ENCODE measurements at places on chromosomes 12 and 14.
A peak's percentile ranks its signal among the peaks of the same experiment; 100 is the strongest.

GRCh38 chr12:103909811-103910210 lies 20.4 kb upstream of the HSP90B1 start:
- DNase-seq, result no peak

DNA sequence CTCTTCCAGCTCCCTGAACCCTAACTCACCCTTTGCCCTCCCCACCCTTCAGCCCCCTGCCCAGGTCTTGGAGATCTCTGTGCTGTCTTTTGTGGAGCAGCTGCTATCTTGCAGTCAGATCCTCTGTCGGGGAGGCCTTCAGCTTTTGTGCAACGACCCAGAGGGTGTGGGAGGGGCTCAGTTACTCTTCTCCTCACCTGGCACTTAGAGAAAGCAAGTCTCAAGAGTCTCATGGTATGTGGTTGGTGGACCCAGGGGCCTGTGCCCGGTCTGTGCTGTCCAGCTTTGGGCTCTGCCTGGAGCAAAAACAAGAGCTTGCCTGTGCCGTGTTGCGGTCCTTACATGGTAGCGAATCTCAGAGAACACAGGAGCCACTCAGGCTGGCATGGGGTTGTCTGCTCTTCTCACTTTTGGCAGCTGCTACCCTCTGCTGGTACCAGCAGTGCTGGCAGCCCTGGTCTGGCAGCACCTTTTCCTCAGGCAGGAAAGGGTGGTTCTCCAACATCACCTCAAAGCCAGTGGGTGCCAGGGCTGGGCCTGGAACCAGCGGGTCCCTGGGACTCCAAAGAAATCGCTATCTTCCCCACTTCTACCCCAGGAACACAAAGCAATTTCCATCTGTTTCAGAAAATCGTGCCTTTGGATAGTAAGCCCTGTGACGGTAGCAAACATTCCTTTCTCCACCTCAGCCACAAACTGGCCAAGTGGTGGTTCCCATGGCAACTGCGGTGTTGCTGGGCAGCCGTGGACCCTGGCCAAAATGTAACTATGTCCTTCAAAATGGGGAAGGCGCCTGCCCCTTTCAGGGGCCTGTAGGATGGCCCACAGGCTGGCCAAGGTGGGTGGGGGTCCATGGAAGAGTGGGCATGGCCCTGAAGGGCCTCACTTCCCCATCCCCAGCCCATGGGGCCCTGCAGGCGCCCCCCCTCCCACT lies 90.0 kb downstream of the RIN3 start:
- no peak for DNase-seq

GRCh38 chr14:56199095-56199981 lies 81.1 kb downstream of the PELI2 start:
- no peak for DNase-seq

DNA sequence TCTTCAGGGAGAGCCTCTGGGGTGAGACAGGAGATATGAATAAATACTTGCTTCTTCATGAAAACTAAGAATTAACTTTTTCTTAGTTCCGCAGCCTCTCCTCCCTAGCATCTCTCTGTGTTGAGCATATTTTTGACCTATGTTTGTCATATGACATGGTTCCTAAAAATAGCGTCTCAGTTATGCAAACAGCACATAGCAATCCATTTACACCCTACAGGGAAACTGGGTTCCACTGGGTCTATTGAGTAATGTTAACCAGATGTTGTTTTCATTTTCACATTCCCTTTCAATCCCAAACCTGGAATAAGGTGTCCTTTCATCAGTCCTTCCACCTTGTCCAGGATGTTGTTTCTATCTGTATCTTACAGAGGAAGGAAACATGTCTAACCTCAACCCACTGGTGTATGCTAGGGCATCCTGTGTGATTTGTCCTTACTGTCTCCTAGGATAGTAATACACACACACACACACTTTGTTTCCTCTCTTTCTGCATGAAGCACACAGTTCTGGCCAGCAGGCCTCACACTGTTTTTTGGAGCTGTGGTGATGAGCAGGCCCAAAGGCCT lies 1543.5 kb downstream of the AACS start:
- DNase-seq, result no peak

- DNase-seq, result no peak
These were observed 33.7 kb downstream of the PRKD1 start for GRCh38 chr14:29893989-29894388.

GRCh38 chr14:90440021-90440451 lies 43.2 kb downstream of the CALM1 start:
- no peak for DNase-seq

GRCh38 chr12:109352184-109352583 lies 4.5 kb downstream of the MYO1H start:
- DNase-seq, result no peak

GRCh38 chr12:113365639-113366395 lies 7.4 kb downstream of the PLBD2 start:
- no peak for DNase-seq

DNA sequence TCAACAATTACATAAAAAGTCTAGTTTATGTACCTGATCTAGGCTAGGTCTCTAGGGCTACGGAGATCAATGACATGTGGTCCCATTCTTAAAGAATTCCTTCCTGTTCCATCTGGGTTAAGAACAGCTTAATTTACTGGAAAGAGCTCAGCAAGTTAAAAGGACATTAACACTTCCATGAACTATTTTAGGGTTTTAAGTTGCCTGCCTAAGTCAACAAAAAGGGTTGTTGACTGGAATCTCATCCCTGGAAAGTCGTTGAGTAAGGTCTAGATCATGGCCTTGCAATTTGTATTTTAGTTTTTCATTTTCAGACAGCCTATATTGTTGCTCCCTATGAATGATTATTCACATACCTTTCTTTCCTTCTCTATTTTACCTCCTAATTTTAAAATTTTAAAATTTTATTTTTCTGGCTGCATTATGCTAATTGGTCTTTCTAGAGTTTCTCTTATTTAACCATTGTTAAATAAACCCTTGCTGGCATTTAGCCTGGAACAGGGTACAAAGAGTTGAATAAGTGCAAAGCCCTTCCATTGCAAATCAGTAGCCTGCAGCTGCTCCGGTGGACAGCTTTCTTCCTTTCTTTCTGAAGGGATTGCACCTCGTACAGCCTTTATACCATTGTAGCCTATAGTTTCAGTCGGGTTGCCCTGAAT lies 66.3 kb downstream of the VRK1 start:
- no peak for DNase-seq

- DNase-seq, result no peak
These were observed 1.2 kb downstream of the VWF start for GRCh38 chr12:6123258-6123657.

- DNase-seq, result no peak
These were observed 41.5 kb upstream of the CCDC60 start for GRCh38 chr12:119292893-119293630.

DNA sequence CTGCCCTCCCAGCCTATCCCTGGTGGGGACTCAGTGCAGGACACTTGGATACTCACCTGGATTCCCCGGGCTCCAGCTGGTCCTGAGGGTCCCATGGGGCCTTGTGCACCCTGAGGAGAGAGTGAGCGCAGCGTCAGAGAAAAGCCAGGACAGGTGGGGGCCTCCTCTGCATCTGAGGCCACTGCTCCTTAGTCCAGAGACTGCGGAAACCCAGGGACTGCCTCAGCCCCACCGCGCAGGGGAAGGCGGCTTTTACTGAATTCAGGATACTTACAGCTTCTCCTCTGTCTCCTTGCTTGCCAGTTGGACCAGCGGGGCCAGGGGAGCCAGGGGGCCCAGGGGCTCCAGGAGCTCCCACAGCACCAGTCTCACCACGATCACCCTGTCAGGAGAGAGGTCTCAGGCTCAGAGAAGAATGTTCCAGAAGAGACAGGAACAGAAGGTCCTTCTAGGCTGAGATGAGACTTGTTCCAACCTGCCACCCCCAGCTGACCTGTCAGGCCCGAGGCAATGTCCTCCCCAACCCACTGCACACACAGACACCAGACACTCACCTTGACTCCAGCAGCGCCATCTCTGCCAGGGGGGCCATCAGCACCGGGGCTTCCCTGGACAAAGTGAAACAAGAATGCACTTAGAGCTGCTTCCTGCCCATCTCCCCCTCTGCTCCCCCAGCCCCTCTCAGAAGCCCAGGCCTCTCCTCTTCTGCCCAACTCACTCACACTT lies 13.8 kb downstream of the TMEM106C start:
- no peak for DNase-seq

DNA sequence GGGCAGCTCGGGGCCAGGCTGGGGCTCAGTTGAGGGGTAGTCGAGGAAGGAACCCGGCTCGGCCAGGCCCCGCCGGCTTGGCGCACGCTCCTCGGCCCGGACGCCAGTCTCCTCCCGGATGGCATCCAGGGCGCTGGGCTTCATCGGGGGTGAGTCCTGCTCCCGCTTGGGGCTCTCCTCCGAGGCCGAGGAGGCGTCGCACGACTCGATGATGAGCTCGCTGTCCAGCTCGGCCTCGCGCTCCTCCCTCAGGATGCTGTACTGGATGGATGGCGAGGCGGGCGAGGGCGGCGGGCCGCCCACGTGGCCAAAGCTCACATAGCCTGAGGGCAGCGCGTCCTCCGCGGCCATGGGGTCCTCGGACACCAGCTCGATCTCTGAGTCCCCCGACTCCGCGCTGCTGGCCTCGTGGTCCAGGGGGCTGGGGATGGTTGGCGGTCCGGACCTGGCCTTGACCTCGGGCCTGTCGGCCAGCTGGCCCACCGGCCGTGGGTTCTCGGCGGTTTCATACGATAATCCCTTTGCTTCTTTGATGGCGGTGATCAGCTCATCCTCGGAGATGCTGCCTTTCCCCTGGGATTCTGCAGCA lies 143.4 kb downstream of the RTN1 start:
- DNase-seq, result no peak

- no peak for DNase-seq
These were observed 180.3 kb downstream of the IPO8 start for GRCh38 chr12:30515351-30515750.

- DNase-seq, result no peak
These were observed at the start of gene RNASE7 for GRCh38 chr14:21041676-21042433. RNASE7 (plus strand) TSS chr14:21042362; CDS start chr14:21042993, 631 bp downstream.

DNA sequence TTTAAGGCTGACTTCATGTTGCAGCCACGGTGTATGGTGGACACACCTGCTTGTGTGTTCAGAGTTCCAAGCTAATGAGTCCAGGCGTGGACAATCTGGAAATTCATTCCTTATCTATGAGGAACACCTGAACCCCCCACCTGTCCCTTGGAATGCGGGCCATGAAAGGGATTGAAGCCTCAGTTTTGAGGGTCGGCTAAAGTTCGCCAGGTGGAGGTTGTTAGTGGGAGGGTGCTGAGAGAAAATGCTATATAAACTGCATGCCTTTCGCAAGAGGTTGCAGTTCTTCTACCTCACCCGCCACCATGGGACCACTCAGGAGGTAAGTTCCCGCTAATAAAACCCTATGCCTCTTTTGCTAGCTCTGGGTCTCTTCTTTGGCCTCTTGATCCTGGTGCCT lies 348.0 kb downstream of the BCL11B start:
- DNase-seq, result no peak

GRCh38 chr14:85400678-85401077 lies 129.3 kb upstream of the FLRT2 start:
- no peak for DNase-seq

- no peak for DNase-seq
These were observed 5.5 kb upstream of the PAX9 start for GRCh38 chr14:36655963-36656686.

GRCh38 chr14:34051966-34052657 lies 101.2 kb upstream of the EGLN3 start:
- no peak for DNase-seq

DNA sequence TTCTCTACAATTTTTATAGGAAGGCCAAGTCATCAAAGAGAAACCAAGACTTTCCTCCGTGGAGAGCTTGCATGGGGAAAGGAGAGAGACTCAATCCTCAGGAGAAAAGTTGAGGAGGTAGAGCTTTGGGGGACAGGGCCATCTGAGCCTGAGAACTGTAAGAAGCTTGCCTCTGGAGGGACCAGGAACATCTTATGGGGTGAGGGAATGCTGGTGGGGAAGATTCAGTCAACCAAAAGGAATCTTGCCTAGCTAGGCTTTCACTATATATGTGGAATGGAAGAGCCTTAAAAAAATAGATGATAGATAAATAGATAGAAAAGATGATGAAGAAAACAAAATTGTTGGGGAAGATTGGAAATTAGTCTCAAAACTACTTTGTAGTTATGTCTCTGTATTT lies 63.5 kb downstream of the DYRK2 start:
- DNase-seq, result no peak

DNA sequence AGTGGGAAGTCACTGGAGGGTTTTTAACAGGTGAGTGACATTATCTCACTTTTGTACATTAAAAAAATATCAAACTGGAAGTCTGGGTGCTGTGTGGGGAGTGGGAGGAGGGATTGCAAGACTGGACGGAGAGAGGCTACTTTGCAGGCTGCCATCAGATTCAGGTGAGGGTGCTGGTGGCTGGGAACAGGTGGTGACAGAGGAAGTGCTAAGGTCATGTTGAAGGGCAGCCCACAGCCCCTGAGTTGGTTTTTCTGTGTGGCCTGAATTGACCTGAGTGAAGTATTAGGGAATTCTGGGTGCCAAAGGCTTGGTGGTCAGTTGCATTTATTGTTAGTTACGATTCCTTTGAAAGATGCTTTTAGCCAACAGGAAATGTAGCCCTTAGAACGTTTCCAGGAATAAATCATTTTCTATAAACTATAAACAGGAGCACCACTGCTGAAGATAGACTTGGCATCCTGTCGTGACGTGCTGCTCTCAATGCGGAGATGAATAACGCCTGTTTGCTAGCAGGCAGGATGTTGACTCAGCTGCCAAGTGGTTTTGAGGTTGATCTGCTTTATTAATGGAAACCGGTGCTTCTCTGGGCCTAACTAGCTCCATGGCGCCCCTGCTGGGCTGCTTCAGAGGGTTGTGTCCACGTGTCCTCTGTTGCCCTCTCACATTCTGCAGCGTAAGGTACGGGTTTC lies 707.5 kb upstream of the TMEM132C start:
- DNase-seq, result no peak

GRCh38 chr14:104694991-104695659 lies 5.7 kb downstream of the INF2 start:
- DNase-seq, result peak; percentile 47

DNA sequence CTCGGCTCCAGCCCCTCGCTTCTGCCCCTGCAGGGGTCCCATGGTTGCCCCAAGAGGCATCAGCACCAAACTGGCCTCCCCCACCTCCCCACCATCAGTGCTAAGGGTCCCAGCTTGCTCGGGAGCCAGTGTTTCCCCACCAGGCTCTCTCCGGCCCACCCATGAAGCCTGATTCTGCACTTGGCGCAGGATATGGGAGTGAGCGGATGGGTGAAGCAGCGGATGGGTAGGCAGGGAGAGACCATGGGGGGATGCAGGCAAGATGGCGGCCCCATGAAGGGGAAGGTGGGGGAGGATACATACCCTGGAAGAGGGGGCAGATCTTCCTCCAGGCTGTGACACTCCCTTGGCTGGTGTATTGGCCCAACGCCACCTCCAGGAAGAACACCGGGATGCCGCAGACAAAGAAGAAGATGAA lies 9.7 kb downstream of the SLC6A12 start:
- DNase-seq, result no peak

DNA sequence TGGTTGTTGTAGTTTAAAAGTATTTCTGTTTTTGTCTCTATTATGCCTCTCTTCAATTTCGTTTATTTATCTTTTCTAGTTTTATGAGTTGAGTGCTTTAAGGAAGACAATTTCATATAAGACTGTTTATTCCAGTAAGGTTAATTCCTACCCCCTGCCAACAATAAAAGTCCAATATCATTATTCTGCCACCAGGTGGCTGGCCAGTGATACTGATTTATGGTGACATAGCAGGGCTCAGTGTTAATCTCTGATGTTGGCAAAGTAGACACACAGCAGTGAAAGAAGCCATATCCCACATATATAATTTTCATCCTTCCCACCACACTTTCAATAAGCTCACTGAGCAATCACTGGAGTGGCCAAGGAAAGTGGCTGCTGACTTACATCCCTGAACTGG lies 69.0 kb upstream of the BMP4 start:
- DNase-seq, result no peak

All from B cell (primary cell).